ENCODE measurements at places on chromosomes 4 and X. TPM values are rescaled to one million over a fixed set of nuclear protein-coding genes. Genes with fewer than 3 reads are reported as not detected.

Gene CLDN22
- not detected for total RNA-seq

Gene KLKB1
- total RNA-seq = 0.98 TPM

GRCh38 chrX:93585661-93586060 lies 87.7 kb downstream of the NAP1L3 start:
- no peaks in the 10 kb centered on the region for H3K36me3 ChIP-seq
- H3K27ac ChIP-seq = no peak overlapping the region
- no peaks in the 10 kb centered on the region for H3K27me3 ChIP-seq
- no peaks in the 10 kb centered on the region for H3K4me1 ChIP-seq
- no peak for DNase-seq

DNA sequence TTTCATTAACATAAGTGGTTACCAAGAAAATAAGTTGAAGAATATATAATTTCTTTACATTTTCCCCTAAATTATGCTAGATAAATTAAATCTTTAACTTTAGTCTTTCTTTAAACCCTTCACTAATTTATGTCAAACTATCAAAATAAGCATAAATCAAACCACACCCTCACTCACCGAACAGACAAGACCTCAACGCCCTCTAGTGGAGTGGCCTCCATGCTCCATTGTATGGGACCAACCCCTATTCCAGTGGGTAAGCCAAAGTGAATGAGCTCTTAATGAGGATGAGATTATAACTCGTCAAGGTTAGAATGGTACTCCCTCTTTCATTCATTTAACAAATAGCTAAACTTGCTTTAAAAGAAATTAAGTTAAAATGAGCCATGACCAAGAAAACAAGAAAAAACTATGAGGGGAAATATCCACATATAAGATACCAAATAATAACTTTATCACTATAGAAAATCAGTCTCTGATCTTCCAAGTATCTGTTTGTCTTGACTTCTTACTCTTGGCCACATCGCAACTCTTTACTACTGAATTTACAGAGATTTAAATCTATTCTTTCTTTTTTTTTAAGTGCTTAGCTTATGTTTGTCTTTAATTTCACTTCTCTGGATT lies 15.6 kb upstream of the BBS12 start:
- DNase-seq = no peak
- H3K36me3 ChIP-seq = no peaks in the 10 kb centered on the region
- no peaks in the 10 kb centered on the region for H3K4me1 ChIP-seq
- no peak overlapping the region for H3K27ac ChIP-seq
- H3K27me3 ChIP-seq = no peaks in the 10 kb centered on the region

Gene MGARP
- 2.2 TPM for total RNA-seq

GRCh38 chr4:147693218-147693617 lies 9.3 kb upstream of the PRMT9 start:
- DNase-seq = no peak
- no peak overlapping the region for H3K27ac ChIP-seq
- no peaks in the 10 kb centered on the region for H3K4me1 ChIP-seq
- no peak overlapping the region for H3K4me3 ChIP-seq

- no peak for DNase-seq
- H3K36me3 ChIP-seq = no peaks in the 10 kb centered on the region
- H3K4me1 ChIP-seq = no peaks in the 10 kb centered on the region
- H3K27me3 ChIP-seq = no peaks in the 10 kb centered on the region
- H3K4me3 ChIP-seq = no peak within 1 kb of the TSS
These were observed at the start of gene MAGEB18 for GRCh38 chrX:26138274-26138673. Gene MAGEB18 (plus strand): TSS chrX:26138343. CDS start chrX:26138986, 643 bp downstream.

GRCh38 chr4:142418697-142419096 lies 427.4 kb downstream of the INPP4B start:
- H3K4me1 ChIP-seq = no peaks in the 10 kb centered on the region
- no peaks in the 10 kb centered on the region for H3K36me3 ChIP-seq
- no peaks in the 10 kb centered on the region for H3K27me3 ChIP-seq
- no peak overlapping the region for H3K27ac ChIP-seq
- H3K4me3 ChIP-seq = no peak overlapping the region

DNA sequence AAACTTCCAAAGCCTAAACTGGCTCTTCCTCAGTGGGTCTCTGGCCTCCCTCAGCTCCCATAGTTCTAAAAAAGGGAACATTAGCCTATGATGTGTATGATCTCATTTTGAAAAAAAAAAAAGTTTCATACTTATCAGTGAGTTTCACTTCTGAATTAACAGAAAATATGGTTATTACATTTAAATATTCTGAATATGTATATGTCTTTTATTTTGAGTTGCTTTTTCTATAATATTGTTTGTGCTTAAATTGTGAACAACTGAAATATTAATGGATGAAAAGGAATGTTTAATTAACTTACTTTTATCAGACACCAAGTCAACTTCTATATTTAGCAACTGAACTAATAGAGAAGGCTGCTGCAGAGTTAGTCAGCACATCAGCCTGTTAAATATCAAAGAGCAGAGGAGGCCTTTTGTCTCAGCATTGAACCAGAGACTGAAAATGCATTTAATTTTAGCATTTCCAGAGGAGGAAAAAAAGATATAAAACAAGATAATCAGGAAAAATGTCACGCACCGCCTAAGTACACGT lies 20.4 kb upstream of the FHL1 start:
- peak overlapping the region; percentile 22 for H3K27ac ChIP-seq
- no peak overlapping the region for H3K4me3 ChIP-seq
- no peaks in the 10 kb centered on the region for H3K36me3 ChIP-seq
- H3K27me3 ChIP-seq = no peaks in the 10 kb centered on the region
- no peak for DNase-seq
- H3K4me1 ChIP-seq = no peaks in the 10 kb centered on the region

DNA sequence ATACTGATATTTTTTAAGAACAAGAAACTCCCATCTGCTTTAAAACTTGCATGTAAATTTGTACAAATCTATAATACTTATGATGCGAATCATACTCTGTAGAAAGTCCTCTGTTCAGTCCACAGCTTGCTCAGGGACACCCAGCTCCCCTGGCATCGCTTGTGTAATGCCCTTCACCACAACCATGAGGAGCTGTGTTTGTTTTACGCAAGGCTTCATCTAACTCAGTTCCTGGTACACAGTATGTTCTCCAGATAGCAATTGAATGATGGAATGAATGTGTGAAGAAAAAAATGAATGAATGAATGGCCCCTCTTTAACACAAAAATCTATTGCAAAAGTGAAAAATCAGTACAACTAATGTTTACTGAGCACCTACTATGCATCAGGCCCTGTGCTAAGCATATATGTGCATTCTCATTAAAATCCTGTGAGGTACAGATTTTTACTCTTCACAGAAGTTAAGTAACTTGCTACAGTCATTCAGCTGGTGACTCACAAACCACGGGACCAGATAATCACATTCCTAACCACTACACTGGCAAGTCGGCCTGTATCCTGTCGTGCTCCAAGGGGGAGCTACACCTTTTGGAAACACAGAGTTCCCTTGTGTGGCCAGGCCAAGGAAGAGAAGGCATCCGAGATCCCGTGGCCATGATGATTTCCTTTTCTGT lies 58.7 kb upstream of the KDR start:
- no peaks in the 10 kb centered on the region for H3K36me3 ChIP-seq
- H3K4me1 ChIP-seq = peaks cover 17% of the 10 kb centered on the region
- H3K27ac ChIP-seq = no peak overlapping the region

GRCh38 chr4:186700746-186701145 lies 22.9 kb downstream of the FAT1 start:
- H3K4me1 ChIP-seq = peaks cover 25% of the 10 kb centered on the region
- no peak for DNase-seq

DNA sequence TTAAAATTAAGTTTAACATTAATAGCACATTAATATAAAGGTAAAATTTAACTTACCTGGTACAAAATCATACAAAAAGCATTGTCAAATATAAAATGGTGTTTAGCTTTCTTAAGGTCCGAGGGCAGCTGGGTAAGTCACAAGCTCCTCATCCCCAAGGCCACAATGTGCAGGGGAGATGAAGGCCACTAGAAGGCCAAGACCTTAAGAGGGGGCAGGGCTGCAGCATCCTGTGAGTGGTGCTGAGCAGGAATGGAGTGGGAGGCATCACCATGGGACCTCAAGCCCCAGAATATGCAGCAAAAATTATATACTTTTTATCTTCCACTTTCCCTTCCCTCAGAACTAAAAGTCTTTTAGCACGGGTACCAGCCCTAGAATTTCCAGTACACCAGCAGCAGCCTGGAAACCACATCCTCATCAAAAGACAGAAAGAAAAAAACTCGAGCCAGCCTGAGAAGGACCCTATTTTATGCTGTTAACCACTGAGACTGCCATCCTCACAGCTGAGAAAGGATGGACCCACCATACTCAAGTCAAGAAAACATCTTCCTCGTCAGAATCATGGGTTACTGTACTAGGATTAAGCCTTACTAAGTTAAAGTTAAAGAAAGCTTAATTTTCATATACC lies 13.0 kb upstream of the RHOXF2 start:
- H3K36me3 ChIP-seq = no peaks in the 10 kb centered on the region
- H3K4me1 ChIP-seq = no peaks in the 10 kb centered on the region
- no peak overlapping the region for H3K27ac ChIP-seq
- no peaks in the 10 kb centered on the region for H3K27me3 ChIP-seq
- no peak for DNase-seq

DNA sequence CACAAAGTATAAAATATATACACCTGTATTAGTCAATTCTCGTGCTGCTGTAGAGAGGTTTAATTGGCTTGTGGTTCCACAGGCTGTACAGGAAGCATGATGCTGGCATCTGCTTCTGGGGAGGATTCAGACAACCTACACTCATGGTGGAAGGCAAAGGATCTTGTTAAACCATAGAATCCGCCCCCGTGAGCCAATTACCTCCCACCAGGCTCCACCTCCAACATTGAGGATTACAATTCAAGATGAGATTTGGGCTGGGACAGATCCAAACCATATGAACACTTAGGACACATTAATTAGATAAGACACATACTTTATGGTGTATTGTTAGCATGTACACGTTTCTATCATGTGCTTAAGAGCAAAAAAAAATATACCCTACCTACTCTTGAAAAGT lies 22.1 kb upstream of the SORBS2 start:
- no peak for DNase-seq
- no peak overlapping the region for H3K27ac ChIP-seq
- H3K4me3 ChIP-seq = no peak overlapping the region
- peaks cover 15% of the 10 kb centered on the region for H3K4me1 ChIP-seq
- H3K36me3 ChIP-seq = no peaks in the 10 kb centered on the region

Gene GK
- 7.6 TPM for total RNA-seq

- H3K4me1 ChIP-seq = no peaks in the 10 kb centered on the region
- H3K27me3 ChIP-seq = no peaks in the 10 kb centered on the region
- H3K4me3 ChIP-seq = no peak overlapping the region
- no peak for DNase-seq
- no peak overlapping the region for H3K27ac ChIP-seq
These were observed 204.4 kb downstream of the PARM1 start for GRCh38 chr4:75137302-75137701.

DNA sequence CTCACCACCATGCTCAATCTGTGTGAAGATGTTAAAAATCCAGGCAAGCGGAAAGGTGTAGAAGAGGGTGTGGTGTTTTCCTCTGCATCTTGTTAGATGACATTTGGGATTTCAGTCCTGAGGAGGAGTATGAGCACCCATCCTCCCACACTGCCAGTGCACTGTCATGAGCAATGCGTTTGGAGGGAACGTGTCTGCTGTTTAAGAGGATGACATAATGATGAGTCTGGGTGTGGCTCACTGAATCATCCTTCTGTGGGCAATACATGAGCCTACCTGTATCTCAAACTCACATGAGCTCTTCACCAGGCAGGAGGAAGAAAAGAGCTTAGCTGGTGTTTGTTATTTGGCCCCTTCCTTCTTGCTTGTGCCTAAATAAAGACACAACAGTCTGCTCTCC lies 67.9 kb upstream of the ARX start:
- H3K4me1 ChIP-seq = no peaks in the 10 kb centered on the region
- no peak overlapping the region for H3K27ac ChIP-seq
- DNase-seq = no peak
- H3K4me3 ChIP-seq = no peak overlapping the region
- no peaks in the 10 kb centered on the region for H3K36me3 ChIP-seq
- H3K27me3 ChIP-seq = no peaks in the 10 kb centered on the region

DNA sequence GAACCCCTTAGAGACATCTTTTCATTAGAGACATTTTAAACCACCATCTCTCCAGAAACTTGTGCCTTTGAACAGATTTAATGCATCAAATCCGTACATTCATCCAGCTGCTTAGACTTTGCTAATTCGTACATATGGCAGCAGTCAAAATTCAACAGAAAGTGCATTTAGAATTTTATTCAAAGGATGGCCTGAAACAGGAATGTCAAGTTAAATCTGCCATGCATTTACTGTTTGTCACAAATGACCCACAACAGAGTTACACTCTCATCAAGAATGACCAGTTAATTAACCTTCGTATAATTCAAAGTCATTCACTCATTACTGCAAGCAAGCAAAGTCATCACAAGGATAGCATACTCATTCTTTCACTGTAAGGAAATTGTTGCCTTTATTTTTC lies 284.3 kb downstream of the SLC7A11 start:
- H3K27ac ChIP-seq = no peak overlapping the region
- DNase-seq = no peak
- no peaks in the 10 kb centered on the region for H3K27me3 ChIP-seq
- no peaks in the 10 kb centered on the region for H3K36me3 ChIP-seq

Gene TMPRSS11F
- 13.8 TPM for total RNA-seq

Gene KLB
- 1.2 TPM for total RNA-seq

DNA sequence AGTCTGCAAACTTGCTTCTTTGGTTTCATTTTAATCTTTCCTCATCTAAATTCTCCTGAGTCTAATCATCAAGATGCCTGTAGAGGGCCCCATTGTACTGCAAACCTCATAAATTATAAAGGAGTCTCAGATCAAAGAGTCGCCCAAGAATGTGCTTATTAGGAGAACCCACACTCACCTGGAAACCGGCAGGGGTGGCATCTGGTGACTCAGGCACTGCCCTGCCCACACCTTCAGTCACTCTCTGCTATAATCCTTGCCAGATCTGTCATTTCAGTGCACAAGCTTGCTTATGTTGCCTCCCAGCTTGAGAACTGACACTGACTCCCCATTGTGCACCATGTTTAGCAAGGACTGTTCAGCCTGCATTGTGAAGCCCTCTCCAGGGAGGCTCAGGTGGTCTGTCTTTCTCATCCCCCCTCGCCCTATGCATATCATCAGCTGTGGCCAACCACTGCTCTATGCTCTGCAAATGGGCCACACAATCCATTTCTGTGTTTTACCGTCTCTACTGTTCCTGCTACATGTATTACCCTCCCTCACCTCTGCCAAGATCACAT lies 12.4 kb downstream of the EPGN start:
- H3K4me3 ChIP-seq = no peak overlapping the region
- no peaks in the 10 kb centered on the region for H3K27me3 ChIP-seq
- H3K27ac ChIP-seq = no peak overlapping the region

DNA sequence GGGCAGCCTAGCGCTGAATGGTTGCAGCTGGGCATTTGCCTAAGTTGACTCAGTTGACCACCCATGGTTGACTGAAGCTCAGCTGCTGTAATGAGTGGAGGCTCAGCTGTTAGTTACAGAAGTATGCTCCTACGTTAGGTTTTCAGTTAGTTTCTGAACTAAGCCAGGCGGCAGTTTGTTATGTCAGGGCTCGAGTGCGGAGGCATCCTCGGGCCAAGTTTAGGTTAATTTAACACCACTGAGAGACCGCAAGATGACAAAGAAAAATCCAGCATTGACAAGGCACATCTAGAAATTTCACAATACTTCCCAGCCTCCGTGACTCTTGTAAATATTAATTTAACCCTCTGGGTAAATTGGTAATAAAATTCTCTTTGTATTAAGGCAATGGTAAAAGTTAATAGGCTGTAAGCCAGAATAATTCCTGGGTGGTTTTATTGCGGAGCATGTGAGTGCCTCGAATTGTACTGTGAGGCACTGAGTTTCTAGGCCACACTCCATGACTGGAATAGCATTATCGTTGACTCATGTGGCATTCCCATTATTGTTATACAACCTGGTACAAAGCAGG lies 33.1 kb upstream of the CDKN2AIP start:
- H3K36me3 ChIP-seq = no peaks in the 10 kb centered on the region
- H3K27me3 ChIP-seq = no peaks in the 10 kb centered on the region
- no peak overlapping the region for H3K27ac ChIP-seq

All from vagina (tissue), 2 donors.